DND-41 (cell line): ENCODE measurements at places on chromosomes 16 and 17.

GRCh38 chr16:15866451-15866850 lies 9.6 kb upstream of the MYH11 start:
- H3K27ac ChIP-seq, result no peak overlapping the region
- H3K4me1 ChIP-seq, result no peaks in the 10 kb centered on the region
- H3K4me3 ChIP-seq, result no peak overlapping the region
- peaks cover 46% of the 10 kb centered on the region for H3K36me3 ChIP-seq
- H3K27me3 ChIP-seq, result no peaks in the 10 kb centered on the region

DNA sequence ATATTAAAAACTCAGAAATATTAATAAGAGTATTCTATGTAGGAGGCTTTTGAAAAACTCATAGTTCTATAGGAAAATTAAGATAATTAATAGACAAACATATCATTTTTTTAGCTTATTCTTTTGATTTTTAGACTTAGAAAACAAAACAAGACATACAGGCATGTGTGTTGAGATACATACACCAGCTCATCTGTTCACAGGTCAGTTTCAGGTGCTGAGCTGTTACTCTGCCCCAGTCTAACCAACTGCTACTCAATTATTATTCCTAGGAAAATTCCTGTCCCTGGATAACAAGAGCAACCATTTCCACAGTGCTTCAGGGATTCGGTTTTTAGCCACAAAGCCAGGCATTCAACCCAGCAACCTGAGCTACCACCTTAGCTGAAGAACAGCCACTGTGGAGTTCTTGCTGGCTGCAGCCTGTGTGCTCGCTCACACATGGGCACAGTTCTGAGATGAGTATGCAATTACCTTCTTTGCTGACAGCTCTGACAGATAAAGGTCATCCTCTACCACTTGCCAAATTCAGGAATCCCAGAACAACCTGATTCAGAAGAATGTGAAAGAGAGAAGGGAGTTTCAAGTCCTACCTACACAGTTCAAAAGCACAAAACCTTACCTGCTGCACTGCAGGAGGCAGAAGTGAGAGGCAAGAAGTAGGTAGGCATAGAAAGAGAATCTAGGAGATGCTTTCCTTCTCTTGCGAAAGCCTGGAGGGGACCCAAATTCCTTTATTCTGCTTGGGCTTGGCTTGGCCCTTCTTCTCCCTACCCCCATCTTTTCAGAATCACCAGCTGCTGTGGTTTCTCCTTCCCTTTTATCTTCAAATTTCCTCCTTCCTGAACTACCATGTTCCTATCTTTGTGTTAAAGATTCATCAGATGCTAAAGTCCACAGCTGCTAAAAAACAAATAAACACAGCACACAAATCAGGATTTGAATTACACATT lies 62.7 kb downstream of the TEX2 start:
- no peaks in the 10 kb centered on the region for H3K36me3 ChIP-seq
- no peak overlapping the region for H3K4me3 ChIP-seq
- H3K4me1 ChIP-seq, result peaks cover 17% of the 10 kb centered on the region
- H3K27me3 ChIP-seq, result no peaks in the 10 kb centered on the region

DNA sequence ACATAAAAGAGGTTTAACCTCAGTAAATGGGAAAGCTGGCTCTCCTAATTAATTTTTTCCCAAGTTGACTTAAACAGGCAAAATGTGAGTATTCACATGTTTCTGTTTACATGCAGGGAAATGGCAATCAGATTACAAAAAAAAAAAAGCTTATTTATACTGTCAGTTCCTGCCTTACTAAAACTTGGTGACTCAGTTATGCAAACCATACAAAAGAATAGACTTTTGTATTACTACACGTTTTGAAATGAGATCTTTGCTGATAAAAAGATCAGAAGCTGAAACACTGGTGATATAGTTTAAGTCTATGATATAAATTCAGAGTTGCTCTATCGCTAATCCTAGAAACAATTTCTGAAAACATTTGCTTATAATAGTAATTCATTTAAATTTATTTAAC lies 9.4 kb upstream of the KCNJ2 start:
- H3K36me3 ChIP-seq, result no peaks in the 10 kb centered on the region
- DNase-seq, result no peak
- no peak overlapping the region for H3K27ac ChIP-seq
- no peaks in the 10 kb centered on the region for H3K4me1 ChIP-seq

DNA sequence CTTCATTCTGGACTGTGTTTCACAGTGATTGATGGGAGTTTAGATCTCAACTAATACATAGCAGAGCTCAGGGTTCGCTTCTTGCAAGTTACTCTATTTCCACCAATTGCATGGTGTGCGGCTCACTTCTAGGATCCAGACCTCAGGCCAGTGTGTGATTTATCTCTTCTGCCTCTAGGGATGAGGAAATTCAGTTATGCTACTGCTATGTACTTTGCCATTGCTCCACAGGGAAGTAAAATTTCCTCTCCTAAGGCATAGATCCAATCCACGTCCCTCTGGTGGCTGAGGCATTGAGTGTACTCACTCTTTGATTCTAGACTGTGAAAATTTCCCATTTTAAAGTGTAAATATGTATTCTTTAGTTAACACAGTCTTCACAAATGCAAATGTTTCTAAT lies 214.1 kb downstream of the HS3ST3B1 start:
- no peaks in the 10 kb centered on the region for H3K36me3 ChIP-seq
- no peaks in the 10 kb centered on the region for H3K27me3 ChIP-seq
- H3K27ac ChIP-seq, result no peak overlapping the region
- H3K4me1 ChIP-seq, result no peaks in the 10 kb centered on the region

DNA sequence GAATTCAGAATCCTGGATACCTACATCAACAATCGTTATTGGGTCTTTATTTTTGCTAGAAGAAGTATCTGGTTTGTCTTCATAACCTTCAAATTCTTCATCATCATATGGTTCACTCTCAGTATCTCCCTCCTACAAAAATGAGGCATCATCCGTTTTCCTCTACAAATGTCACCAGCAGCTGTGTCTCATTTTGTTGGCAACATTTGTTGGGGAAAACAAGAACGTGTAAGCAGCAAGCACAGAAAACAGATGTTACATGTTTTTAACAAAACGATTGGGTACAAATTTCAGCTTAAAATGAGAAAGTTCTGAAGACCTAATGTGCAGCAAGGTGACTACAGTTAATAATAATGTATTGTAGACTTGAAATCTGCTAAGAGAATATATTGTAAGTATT lies 8.7 kb downstream of the CCDC47 start:
- H3K4me3 ChIP-seq, result no peak overlapping the region
- no peak for DNase-seq
- no peak overlapping the region for H3K27ac ChIP-seq
- H3K27me3 ChIP-seq, result no peaks in the 10 kb centered on the region
- peaks cover 84% of the 10 kb centered on the region for H3K36me3 ChIP-seq

GRCh38 chr16:14015033-14015432 lies 56.1 kb upstream of the MRTFB start:
- no peak overlapping the region for H3K27ac ChIP-seq
- DNase-seq, result no peak
- no peaks in the 10 kb centered on the region for H3K4me1 ChIP-seq

GRCh38 chr17:27519550-27519949 lies 63.3 kb downstream of the KSR1 start:
- no peak for DNase-seq
- no peaks in the 10 kb centered on the region for H3K4me1 ChIP-seq
- H3K4me3 ChIP-seq, result no peak overlapping the region
- H3K36me3 ChIP-seq, result no peaks in the 10 kb centered on the region
- no peak overlapping the region for H3K27ac ChIP-seq
- H3K27me3 ChIP-seq, result no peaks in the 10 kb centered on the region

DNA sequence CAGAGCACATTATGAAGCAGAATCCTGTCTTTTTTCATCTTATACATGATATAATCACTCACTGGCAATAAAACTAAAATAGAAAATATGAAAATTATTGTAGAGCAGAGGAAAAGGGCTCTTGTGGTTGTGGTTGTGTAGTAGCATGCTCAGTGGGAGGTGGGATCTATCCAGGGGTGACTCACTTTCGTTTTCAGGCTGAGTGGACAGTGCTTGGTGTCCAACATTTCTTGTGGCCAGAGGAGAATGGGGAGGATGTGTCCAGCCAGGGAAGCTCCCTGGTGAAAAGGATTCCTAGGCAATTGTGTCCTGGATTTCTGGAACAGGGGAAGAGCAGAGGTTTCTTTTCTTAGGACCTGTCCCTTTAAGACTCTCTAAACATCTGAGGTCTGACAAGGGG lies 31.9 kb upstream of the CPHXL start:
- no peak overlapping the region for H3K27ac ChIP-seq
- no peak for DNase-seq
- H3K36me3 ChIP-seq, result no peaks in the 10 kb centered on the region
- no peaks in the 10 kb centered on the region for H3K4me1 ChIP-seq
- H3K4me3 ChIP-seq, result no peak overlapping the region
- H3K27me3 ChIP-seq, result no peaks in the 10 kb centered on the region

- H3K4me3 ChIP-seq, result no peak overlapping the region
- peaks cover 2% of the 10 kb centered on the region for H3K27me3 ChIP-seq
- H3K36me3 ChIP-seq, result no peaks in the 10 kb centered on the region
- H3K4me1 ChIP-seq, result no peaks in the 10 kb centered on the region
These were observed 19.5 kb downstream of the IRF8 start for GRCh38 chr16:85918436-85918835.

GRCh38 chr17:13594762-13595598 lies 6.7 kb downstream of the HS3ST3A1 start:
- peaks cover 4% of the 10 kb centered on the region for H3K27me3 ChIP-seq
- no peaks in the 10 kb centered on the region for H3K36me3 ChIP-seq
- DNase-seq, result peak; percentile 69
- H3K4me3 ChIP-seq, result no peak overlapping the region

DNA sequence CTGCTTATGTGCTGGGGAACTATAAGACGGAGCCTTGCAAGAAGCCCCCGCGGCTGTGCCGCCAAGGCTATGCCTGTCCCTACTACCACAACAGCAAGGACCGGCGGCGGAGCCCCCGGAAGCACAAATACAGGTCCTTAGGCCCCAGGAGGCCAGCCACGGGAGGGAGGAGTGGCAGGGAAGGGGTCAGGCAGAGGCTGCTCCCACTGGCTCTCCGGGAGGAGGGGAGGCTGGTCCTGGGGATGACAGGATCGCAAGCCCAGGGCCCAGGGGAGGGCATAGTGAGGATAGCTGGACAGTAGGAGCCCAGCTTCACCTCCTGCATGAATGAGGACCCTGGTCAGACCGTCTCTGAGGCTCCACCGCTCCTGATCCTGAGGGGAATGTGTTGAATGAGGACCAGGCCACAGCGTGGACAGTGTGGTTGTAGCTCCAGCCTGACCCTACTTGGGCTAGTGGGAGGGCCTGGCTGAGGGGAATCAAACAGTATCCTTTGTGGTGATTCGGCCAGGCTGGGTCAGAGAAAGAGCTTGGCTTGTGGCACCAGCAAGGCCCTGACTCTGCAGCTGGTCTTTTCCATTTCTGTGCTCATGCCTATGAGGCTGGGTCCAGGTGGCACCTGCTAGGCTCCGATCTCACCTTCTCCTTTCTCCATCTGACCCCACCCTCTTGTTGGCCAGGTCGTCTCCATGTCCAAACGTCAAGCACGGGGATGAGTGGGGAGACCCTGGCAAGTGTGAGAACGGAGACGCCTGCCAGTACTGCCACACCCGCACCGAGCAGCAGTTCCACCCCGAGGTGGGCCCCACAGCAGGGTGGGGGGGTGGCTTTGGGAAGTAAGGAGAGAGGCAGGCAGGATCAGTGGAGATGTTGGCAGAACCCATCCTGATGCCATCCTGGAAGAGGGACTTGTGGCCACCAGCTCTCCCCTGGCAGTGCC lies 28.7 kb downstream of the UNK start:
- H3K4me3 ChIP-seq, result no peak overlapping the region
- peaks cover 96% of the 10 kb centered on the region for H3K36me3 ChIP-seq
- no peaks in the 10 kb centered on the region for H3K4me1 ChIP-seq
- no peaks in the 10 kb centered on the region for H3K27me3 ChIP-seq
- no peak for DNase-seq

DNA sequence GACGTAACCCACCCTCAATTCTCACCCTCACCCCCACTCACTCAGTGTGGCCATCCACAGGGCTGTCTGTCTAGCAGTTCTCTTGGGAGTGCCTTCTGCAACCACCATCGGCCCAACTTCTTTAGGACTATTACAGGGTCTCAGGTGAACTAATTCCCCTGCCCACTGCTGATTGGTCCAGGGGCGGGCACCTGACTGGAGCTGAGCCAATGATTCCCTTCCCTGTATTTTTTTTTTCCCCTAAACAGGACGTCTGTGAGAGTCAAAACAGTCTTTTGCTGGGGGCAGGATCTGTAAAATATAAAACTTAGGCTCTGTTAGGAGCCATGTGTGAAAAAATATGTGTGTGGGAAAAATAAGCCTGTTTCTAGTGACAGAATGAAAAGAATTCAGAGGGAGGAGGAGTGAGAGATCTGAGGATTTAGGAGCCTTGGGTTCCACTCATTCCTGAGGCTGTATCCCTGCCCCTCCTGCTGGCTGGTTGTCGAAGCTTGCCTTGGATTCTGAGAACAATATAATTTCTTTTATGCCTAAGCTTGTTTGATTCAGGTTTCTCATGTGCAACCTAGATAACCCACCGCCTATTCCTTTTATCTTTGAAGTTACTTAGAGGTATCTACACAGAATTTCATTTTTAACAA lies 115.0 kb downstream of the SPACA3 start:
- no peaks in the 10 kb centered on the region for H3K36me3 ChIP-seq
- no peak overlapping the region for H3K4me3 ChIP-seq
- H3K27ac ChIP-seq, result no peak overlapping the region

GRCh38 chr17:48925251-48925990 lies 17.2 kb downstream of the UBE2Z start:
- H3K36me3 ChIP-seq, result peaks cover 97% of the 10 kb centered on the region
- no peak overlapping the region for H3K4me3 ChIP-seq
- H3K27ac ChIP-seq, result no peak overlapping the region
- no peaks in the 10 kb centered on the region for H3K27me3 ChIP-seq

DNA sequence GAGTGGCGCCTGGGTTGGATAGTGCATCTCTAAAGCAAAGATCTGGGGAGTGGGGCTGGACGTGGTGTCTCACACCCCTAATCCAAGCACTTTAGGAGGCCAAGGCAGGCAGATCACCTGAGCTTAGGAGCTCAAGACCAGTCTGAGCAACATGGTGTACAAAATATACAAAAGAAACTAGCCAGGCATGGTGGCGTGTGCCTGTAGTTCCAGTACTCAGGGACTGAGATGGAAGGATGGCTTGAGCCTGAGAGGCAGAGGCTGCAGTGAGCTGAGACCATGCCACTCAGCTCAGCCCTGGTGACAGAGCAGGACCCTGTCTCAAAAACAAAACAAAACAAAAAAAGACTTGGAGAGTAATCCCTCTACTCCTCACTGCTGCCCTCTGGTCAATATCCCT lies 96.0 kb downstream of the ZFHX3 start:
- H3K4me3 ChIP-seq, result no peak overlapping the region
- H3K36me3 ChIP-seq, result peaks cover 9% of the 10 kb centered on the region
- no peak for DNase-seq

- no peak for DNase-seq
- peaks cover 16% of the 10 kb centered on the region for H3K4me1 ChIP-seq
- no peaks in the 10 kb centered on the region for H3K36me3 ChIP-seq
- H3K4me3 ChIP-seq, result no peak overlapping the region
- no peaks in the 10 kb centered on the region for H3K27me3 ChIP-seq
These were observed 4.6 kb downstream of the KIFC3 start for GRCh38 chr16:57797526-57798266.

- no peaks in the 10 kb centered on the region for H3K27me3 ChIP-seq
- H3K4me1 ChIP-seq, result no peaks in the 10 kb centered on the region
- peaks cover 100% of the 10 kb centered on the region for H3K36me3 ChIP-seq
- DNase-seq, result no peak
These were observed 14.4 kb upstream of the FAAP100 start for GRCh38 chr17:81566461-81567126.

- H3K4me1 ChIP-seq, result no peaks in the 10 kb centered on the region
- H3K27me3 ChIP-seq, result no peaks in the 10 kb centered on the region
- H3K36me3 ChIP-seq, result no peaks in the 10 kb centered on the region
- H3K27ac ChIP-seq, result no peak overlapping the region
- H3K4me3 ChIP-seq, result no peak overlapping the region
These were observed 75.1 kb downstream of the SHISA9 start for GRCh38 chr16:12976496-12976895.
